Liver (tissue), 10 donors: ENCODE measurements at places on chromosomes 16 and 17.

DNA sequence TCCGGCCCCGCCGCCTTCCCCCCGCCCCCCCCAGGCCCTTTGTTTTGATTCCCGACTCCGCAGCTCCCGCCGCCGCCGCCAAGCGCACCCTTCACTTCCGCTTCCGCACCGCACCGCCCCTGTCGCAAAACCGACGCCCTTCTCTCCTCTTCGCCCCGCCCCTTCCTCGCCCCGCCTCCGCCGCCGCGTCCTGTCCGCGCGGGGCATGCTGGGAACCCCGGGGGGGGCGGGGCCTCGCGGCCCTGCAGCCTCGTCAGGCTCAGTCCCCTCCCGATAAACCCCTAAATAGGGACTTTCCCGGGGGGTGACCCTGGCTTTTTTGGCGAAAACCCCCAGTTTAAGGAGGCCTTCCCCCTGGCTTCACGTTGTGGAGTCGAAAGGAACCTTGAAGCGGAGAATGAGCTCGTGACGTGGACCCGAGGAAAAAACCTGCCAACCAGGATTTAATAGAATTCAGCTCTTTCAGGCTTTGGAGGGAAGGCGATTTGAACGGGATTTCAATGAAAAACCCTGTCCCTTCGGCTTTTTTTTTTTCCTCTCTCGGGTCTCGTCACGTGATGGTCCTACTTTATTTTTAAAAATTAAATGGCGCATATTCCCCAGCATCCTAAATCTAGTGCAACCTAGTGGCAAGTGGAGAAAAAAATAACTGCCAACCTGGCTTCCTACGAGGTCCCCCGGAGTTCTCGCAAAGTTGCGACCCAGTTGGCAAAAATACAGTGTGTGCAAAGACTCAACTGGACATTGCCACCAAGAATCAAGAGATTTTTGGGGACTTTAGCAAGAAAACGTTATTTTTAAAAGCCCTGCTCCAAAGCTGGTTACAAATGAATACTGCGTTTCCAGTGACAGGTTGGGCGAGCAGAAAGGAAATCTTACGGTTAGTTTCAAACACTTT lies at the start of gene MARF1:
MARF1 (minus strand) TSS at position 107 of the 898 bp plus-strand sequence. CDS start 3,921 bp downstream, outside the sequence.
- peak; percentile 100 for DNase-seq

- DNase-seq, result no peak
Observed at GRCh38 chr17:48195910-48196309, 88.3 kb downstream of the SNX11 start.

DNA sequence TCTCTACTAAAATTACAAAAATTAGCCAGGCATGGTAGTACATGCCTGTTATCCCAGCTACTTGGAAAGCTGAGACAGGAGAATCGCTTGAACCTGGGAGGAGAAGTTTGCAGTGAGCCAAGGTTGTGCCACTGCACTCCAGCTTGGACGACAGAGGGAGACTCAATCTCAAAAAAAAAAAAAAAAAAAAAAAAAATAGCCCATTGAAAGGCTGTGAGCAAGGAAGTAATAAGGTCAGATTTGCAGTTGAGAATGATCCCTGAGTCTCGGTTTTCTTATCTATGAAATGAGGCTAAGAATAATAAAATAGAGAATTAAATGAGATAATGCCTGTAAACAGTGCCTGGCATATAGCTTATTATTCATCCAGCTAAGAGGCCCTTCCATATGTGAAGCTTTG lies 1.3 kb upstream of the PDK2 start:
- no peak for DNase-seq

- DNase-seq, result no peak
Observed at GRCh38 chr16:83031524-83031923, 404.8 kb downstream of the CDH13 start.

DNA sequence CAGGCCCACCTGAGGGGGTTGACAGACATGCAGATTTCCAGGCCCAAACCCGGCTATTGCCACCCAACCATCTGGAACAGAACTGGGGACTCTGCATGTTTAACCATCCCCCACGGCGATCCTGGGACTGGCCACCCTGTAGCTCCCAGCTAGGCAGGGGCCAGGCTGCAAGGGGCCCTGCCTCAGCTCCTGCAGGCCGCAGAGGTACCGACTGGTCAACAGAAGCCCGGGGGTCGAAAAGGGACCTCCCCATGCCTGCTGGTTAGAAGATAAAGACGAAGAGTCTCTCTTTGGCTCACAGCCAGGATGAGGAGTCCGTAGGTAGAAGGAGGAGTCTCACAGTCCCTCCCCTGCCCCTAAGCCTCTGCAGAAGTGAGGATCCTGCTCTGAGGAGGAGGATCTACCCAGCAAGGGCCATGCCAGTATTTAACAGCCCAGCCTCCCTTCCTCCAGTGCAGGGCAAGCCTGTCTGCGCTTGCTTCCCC lies 223.4 kb upstream of the TNRC6C start:
- peak; percentile 80 for DNase-seq

GRCh38 chr17:39196808-39197291 lies 619 bp downstream of the CACNB1 start:
- no peak for DNase-seq

GRCh38 chr16:46937536-46937935 lies 35.9 kb downstream of the DNAJA2 start:
- no peak for DNase-seq

DNA sequence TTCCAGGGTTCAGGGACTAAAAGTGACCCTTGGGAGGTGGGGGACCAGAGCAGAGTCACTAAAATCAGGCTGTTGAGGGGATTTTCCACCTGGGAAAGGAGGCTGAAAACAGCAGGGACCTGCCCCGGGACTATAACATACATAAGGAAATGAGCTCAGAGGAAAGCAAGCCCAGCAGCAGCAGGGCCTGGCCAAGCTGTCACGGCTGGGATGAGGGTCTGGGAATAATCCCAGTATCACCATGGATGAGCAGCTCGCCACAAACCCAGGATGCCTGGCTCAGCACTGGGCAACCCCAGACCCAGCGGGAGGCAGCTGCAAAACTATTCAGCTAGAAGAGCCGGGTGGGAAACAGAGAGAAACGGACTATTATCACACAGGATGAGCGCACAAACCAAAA lies 72.4 kb downstream of the RPH3AL start:
- DNase-seq, result no peak
